ENCODE measurements at places on chromosomes 5 and 9.

DNA sequence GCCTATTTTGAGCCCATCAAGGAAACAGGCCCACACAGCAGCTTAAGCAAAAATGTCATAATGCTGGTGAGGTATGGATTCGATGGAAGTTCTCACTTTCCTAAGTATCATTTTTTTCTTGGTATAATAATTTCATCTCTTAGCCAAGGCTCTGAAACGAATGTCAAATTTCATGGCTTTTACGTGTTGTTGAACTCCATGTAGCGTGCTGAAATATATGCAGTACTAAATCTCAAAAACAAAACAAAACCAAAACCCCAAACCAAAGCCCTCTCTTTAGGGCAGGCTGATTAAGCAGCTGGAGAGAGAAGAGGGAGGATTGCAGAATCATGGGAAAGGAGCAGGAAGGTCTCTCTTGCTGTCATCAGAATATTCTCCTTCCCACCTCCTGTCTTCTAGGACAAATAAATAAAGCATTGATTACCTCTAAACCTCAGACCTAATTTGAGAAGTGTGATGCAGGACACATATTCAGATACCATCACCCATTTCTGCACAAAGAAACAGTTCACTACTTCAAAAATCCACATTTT, 58.3 kb downstream of the TMEM174 start:
- DNase-seq: no peak

- no peak for DNase-seq
Observed at GRCh38 chr5:27217155-27217956, 179.0 kb upstream of the CDH9 start.

GRCh38 chr5:65809817-65810531, 88.0 kb downstream of the NLN start:
- no peak for DNase-seq

- no peak for DNase-seq
Observed at GRCh38 chr5:78289911-78290310, 4.6 kb downstream of the AP3B1 start.

DNA sequence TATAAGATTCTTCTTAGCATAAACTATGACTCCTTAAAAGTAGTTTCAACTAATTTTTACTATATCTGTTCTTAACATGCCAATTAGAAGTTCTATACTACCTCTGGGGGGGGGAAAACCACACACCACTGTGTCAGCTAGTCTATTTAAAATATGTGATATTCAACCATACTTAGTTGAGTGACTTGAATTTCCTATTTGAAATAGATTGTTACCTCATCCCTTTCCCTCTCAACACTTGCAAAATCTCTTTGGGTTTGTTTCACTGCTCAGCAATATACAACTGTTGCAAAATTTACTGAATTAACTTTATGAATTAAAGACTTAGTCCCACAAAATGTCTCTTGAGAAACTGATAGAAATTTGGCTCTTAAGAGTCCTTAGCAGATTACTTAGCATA, 151.1 kb upstream of the POU5F2 start:
- no peak for DNase-seq

DNA sequence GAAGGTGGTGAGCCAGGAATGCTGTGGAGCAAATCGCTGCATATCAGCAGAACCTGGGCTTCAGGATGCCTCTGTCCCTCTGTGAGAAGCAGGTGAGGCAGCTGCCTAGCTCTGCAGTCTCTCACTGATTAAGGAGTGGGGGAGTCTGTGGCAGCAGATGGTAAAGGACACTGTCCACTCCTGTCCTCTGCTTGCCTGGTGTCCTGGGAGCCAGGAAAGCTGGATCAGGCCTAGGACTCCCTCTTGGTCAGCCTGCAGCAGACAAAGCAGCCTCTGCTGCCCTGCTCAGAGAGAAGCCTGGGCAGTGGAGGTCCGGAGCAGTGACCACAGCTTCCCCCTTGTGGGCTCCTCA, 214.7 kb downstream of the HSPA4 start:
- no peak for DNase-seq
